HepG2 (cell line): ENCODE measurements at places on chromosomes 5 and 9. TPM values are rescaled to one million over a fixed set of nuclear protein-coding genes. Genes with fewer than 3 reads are reported as not detected.

- DNase-seq, result no peak
These were observed 98.5 kb downstream of the GABBR2 start for GRCh38 chr9:98610211-98610610.

GRCh38 chr5:114255260-114255659 is 106.6 kb upstream of the KCNN2 start:
- no peak for DNase-seq

GRCh38 chr5:167261309-167262100 is 1029.9 kb upstream of the WWC1 start:
- no peak for DNase-seq

DNA sequence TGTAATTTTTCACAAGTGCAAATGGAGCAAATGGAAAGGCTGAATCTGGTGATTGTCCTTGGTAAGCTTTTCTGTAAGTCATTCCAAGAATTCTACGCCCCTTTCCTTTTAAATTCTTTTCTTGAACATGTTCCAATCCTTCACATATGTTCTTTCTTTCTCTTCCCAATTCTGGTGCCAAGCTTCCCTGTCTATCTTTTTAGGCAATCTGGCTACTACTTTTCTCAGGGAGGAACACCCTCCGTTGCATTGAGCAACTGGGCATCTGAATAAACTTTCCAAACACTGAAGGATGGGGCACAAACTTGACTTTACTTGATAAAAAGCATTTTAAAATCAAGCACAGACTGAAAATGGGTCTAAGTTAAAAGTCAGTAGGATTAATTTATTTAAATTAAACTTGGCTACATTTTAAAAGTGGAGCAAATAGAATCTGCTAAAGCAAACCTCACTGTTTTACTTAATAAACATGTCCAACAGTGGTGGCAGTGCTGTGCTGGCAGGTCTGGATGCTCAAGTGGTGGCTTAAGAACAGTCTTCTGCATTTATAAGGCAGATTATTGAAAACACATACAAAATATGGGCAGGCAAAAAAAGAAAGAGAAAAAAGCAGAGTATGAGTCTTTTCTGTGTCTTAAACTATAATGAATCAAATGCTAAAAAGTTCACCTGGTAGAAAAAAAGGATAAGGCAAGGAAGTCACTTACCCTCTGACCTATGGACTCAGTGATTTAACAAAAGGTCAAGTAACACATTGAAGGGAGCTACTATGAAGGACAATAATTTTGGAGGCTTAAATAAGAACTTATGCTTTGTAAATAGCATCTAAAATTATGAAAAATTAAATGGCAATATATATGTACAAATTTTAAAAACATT is 5.4 kb downstream of the ELL2 start:
- no peak for DNase-seq

DNA sequence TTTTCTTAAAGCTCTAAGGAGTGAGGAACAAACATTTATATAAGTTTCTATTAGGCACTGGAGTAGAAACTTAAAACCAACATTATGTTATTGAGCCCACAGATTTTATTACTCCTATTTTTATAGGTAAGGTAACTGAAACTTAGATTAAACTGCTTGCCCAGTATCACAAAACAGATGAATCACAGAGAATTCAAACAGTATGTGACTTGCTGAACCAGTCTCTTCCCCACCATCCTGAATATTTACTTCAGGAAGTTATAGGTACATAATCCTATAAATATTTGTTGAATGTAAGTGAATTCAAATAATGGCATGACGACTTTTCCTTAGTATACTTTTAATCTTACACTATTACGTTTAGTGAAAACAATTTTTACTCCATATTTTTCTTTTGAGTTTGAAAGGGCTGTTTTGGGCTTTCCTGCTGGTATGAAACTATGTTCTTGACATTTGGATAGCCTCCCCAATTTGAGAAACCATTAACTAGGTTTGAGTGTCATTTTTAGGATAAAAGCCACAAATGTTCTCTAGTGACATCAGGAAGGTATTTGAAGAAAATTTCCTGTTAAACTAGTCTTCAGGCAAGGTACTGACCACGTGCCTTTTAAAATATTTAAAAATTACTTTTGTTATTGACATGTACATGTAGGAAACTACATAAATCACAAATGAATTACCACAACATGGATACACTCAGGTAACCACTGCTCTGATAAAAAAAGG is 39.3 kb downstream of the PRRC1 start:
- DNase-seq, result no peak

The SCGB3A2 gene
- total RNA-seq, result not detected in 2 replicates

The CMBL gene
- 11.5 and 19.6 TPM in 2 replicates for total RNA-seq
